CD8-positive, alpha-beta T cell (primary cell): ENCODE measurements at places on chromosomes 2 and 18.
A peak's percentile ranks its signal among the peaks of the same experiment; 100 is the strongest.

DNA sequence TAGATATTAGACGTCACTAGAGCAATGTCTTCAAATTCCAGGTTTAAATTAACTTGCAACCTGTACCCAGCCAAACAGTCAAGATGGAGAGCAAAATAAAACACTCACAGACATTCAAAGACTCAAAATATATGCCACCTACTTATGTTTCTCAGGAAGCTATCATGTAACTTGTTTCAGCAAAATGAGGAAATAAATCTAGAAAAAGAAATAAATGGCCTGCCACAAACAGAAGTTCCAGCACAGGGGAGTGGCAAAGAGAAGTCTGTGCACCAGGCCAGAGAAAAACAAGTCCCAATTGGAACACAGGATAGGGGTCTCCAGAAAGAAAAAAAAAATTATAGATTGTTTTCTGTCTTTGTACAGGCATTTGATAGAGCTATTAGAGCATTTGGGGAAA is 96.7 kb downstream of the LRP2 start:
- no peak for DNase-seq

- no peak for DNase-seq
These were observed at the start of gene SAG for GRCh38 chr2:233307565-233307964. Gene SAG (plus strand): TSS chr2:233307816. CDS start chr2:233309190, 1,374 bp downstream.

DNA sequence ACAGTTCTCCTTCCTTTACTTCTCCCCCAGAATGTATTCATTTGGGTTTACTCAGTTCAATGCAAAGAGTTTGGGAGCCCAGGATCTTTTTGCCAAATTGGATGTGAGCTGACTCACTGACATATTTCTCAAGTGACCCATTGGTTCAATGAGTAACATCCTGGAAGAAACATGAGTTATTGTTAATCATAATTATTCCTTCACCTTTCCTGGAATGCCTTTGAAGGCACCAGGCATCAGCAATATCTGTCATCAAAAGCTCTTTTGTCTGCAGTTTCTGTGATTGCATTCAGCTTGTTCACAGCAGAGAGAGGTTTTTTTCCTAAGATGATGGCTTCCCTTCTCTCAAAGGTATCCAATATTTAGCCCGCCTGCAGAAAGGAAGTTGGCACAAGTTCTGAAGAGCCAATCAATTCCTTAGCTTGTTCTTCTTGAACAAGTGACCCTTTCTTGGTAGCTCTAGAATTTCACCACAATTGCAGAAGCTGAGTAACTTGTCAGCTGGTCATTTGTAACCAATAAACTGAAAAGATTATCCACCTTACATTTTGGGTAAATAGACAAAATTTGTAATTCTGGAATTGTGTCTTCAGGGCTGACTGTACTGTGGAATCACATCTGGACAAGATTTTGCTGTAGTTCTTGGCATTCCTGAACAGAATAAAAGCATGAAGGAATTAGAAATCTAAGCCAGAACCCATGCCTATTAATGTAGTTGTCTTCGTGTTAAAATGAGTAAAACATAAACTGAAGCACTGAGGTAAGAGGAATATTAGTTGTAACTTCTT is 72.2 kb upstream of the TMEM17 start:
- no peak for DNase-seq

GRCh38 chr2:112021290-112021689 is 33.8 kb upstream of the TMEM87B start:
- no peak for DNase-seq

DNA sequence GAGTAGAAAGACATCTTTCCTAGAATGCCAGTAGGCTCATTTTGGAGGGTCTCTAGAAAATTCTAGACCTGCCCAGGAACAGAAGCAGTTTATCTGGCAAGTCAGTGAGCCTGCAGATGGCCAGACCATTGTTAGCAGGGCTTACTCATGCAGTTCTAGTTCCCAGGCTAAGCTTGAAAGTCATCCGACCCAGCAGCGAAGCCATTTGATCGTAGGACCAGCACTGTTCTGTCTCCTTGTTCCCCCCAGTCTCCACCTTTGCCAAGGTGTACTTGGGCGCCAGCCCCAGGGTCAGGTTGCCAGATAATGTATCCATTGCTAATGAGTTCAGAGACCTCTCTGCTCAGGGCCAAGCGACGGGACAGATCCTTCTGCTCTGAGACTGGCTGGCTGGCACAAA is 70.1 kb downstream of the EPAS1 start:
- DNase-seq: no peak

DNA sequence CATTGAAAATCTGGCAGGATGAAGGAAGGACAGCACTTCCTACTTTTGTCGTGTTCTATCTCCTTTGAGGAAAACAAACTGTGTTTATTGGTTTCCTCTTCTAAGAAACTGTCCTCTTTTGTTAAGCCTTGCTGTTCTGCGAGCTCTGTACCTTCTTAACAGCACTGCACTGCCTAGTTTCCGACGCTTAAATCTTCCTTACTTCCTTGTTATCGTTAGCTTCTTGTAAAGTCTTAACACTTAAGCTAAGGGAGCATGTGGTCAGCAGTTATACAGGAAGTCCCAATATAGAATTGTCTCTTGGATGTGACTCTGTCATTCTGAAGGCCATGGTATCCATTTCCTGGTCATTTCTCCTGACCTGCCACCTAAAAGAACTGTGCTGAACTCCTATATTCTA is 552.8 kb upstream of the NRP2 start:
- DNase-seq: no peak

GRCh38 chr2:18271370-18272147 is 288.9 kb downstream of the RDH14 start:
- DNase-seq: no peak

- DNase-seq: no peak
These were observed 101.6 kb upstream of the TEX51 start for GRCh38 chr2:126796931-126797621.

DNA sequence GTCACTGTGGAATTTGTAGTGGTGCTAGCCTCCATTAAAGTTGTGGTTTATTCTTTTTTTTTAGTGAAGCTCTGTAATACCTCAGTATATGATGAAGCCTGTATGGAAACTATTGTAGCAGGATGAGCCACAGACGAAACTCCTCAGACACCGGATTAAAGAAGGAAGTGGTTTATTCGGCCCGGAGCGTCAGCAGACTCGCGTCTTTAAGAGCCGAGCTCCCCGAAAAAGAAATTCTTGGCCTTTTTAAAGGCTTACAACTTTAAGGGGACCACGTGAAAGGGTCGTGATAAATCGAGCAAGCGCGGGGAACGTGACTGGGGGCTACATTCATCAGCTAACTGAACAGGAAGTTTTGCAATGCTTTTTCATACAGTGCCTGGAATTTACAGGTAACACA is 8.1 kb upstream of the CCL20 start:
- peak; percentile 52 for DNase-seq

DNA sequence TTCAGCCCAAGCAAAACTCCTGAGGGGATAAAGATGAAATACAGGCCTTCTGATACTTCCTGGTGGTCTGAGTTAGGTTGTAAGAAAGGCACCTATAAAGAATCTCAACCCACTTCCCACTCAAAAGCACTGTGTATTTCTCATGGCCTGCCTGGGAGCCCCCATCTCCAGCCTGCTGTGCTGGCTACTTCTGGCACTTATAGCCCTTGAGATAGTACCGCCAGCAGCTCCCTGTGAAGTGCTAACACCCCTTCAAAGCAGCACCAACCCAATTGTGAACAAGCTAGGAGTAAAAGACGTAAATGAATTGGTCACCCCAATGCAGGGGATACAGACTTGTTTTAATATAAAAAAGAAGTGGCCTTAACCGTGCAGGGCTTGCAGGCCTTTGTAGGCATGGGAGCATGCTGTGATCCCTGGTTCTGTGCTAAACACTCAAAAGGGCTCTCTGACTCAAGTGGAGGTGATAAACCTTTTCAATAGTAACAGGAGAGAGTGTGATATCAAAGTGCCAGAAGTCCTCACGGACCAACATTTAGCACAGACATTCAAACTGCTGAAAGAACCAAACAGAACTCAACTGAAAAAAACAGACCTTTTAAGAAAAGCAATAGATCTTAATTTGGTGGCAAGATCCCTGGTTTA is 80.8 kb downstream of the RTN4 start:
- DNase-seq: no peak

DNA sequence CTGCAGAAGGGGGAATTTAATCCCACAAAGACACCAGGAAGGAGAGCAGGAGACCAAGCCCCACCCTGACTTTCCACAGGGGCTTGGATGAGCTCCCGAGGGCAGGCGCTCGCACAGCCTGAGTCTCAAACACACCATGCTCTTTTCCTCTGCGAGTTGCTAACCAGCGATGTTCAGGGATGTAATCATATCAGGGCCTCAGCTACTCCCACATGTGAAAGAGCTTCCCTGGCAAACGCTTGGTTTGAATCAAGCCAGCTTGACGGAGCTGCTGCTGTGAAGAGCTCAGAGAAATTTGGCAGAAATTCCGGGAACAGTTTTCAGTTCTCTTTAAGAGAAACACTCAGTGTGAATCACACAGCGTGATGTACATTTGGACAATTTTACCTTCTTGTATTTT is 385.8 kb downstream of the GALR1 start:
- DNase-seq: no peak

DNA sequence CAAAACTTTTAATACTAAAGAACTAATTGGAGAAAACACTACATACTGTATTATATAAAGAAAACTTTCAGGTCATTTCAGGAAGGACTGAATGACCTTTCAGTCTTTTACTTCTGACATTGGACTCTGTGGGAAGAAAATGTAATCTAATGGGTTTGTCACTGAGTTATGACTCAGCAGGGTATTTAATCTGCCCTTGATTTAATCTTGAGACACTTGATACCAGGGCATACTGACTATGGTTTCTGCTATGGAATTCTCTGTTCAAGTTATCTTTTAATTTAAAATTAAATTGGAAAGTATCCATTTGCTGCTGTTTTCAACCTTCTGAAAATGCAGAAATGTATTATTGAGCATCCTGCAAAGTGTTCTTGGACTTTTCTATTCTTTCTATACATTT is 354.2 kb upstream of the GALNT5 start:
- no peak for DNase-seq

- no peak for DNase-seq
These were observed 203.3 kb downstream of the CELF4 start for GRCh38 chr18:37362158-37362890.

- DNase-seq: peak; percentile 64
These were observed 17.4 kb downstream of the CIDEA start for GRCh38 chr18:12271376-12272235.

DNA sequence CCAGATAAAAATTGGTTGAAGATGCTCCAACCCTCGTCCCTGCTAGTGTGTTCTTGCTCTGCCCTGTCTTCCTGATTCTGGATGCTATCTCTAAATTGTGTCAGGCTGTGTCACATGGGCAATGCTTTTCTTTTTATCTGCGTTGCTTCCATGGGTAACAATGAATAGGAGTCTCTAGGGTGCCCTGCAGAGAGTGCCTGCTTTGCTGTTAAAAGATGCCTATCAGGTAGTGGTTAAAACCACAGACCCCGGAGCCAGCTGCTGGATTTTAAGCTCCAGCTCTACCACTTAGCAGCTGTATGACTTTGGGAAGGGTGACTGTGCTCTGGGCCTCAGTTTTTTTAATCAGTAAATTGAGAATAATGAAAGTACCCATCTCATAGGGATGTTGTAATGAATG is 340.3 kb downstream of the PLCL1 start:
- DNase-seq: no peak
